ENCODE measurements at places on chromosomes 7 and 10. TPM values are rescaled to one million over a fixed set of nuclear protein-coding genes. Genes with fewer than 3 reads are reported as not detected.

DNA sequence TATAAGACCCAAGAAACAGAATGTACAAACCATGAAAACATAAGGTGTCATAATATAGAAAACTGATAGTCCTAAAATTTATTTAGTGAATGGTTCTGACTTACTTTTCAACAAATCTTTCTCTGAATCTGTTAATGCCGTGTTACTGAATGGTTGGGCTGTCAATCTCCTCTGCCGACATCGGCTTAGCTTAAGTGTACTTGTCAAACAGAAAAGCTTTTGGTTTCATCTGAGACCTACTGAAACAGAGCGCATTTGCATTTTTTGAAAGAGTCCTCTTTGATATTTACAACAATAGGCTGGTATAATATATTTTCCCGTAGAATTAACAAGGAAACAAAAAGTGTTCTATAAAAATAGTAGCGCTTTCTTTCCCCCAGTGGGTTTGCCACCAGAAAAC, 120.9 kb upstream of the ZNF804B start:
- no peaks in the 10 kb centered on the region for H3K4me1 ChIP-seq
- H3K27me3 ChIP-seq, result no peaks in the 10 kb centered on the region

The SMO gene
- 0.66 TPM for total RNA-seq

DNA sequence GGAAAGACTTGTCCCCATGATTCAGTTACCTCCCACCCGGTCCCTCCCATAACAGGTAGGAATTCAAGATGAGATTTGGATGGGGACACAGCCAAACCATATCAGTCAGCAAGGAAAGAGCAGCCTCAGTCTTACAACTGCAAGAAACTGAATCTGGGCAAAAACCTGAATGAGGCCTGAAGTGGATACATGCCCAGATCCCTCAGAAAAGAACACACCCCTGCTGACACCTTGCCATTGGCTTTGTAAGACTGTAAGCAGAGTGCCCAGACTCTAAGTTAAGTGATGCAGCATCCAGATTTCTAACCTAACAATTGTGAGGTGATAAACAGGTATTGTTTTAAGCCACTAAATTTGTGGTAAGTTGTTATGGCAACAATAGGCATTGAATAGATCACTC, 670.8 kb downstream of the SORCS1 start:
- no peak for DNase-seq
- no peaks in the 10 kb centered on the region for H3K36me3 ChIP-seq
- no peaks in the 10 kb centered on the region for H3K27me3 ChIP-seq

The TRPV5 gene
- 0.17 TPM for total RNA-seq

The HHEX gene
- total RNA-seq, result 50.3 TPM

Data from activated B cell treated with CpG ODN at 0.5 μM for 24 hours (primary cell).